ENCODE measurements at places on chromosomes 3 and 15.
A peak's percentile ranks its signal among the peaks of the same experiment; 100 is the strongest.

DNA sequence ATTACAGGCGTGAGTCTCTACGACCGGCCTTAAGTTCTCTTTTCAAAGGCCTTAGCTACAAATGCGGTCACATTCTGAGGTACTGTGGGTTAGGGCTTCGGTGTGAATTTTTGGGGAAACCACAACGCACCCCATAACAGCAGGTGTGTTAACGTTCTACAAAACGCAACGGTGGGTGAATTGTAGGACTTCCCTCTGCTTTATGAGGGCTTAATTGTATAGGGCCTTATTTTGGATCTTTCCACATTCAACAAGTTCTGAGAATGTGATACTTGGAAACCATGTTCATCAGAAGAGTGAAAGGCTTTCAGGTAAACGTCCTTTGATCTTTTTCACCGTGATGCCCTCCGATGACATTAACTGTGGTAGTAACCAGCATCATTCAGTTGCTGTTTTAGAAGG is 998.6 kb upstream of the CFAP20DC start:
- H3K27ac ChIP-seq = peak overlapping the region; percentile 85
- H3K4me3 ChIP-seq = peak overlapping the region; percentile 63
- H3K4me1 ChIP-seq = peaks cover 22% of the 10 kb centered on the region

GRCh38 chr15:83285979-83286553 is 1.6 kb upstream of the BNC1 start:
- no peak overlapping the region for H3K27ac ChIP-seq
- H3K27me3 ChIP-seq = peaks cover 62% of the 10 kb centered on the region
- no peaks in the 10 kb centered on the region for H3K36me3 ChIP-seq
- no peaks in the 10 kb centered on the region for H3K4me1 ChIP-seq
- DNase-seq = no peak

DNA sequence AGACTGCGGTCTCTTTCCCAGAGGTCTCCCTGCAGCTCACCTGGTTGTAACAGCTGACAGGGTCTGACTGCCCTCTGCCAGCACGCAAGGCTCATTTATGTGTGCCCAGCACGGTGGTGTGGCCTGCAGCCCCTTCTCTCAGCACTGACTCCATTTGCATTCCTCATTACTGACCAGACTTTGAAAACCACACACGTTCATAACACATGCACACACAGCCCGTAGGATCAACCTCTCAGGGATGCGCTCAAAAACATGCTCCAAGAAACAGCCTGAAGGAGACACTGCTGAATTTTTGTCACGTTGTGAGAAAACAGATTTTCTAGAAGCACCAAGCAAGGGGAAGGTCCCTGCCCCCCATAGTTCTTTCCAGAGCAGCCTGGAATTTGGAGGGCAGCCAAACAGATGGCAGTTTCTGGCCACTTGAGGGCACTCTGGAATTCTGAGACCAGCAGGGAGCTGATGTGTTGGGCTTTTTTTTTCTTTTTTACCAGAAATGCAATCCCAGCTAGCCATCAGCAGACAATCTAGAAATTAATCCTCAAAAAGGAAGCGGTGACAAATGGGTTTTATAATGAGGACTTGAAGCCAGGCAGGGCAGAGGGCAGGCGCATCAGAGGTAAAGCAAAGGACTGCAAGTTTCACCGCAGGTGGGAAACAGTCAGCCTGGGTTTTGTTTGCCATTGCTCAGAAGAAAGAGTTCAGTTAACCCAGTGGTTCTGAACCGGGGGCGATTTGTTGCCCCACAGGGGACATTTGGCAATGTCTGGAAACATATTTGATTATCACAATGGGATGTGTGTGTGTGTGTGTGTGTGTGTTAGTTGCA is 170.5 kb upstream of the PROK2 start:
- H3K4me3 ChIP-seq = no peak overlapping the region
- no peak overlapping the region for H3K27ac ChIP-seq
- no peaks in the 10 kb centered on the region for H3K36me3 ChIP-seq
- no peaks in the 10 kb centered on the region for H3K4me1 ChIP-seq

- no peak for DNase-seq
- H3K36me3 ChIP-seq = no peaks in the 10 kb centered on the region
- H3K4me3 ChIP-seq = no peak overlapping the region
- no peaks in the 10 kb centered on the region for H3K27me3 ChIP-seq
Observed at GRCh38 chr3:81406318-81406717, 355.1 kb downstream of the GBE1 start.

GRCh38 chr15:85745525-85746150 is 49.1 kb downstream of the KLHL25 start:
- H3K27me3 ChIP-seq = no peaks in the 10 kb centered on the region
- H3K36me3 ChIP-seq = peaks cover 84% of the 10 kb centered on the region
- no peak overlapping the region for H3K27ac ChIP-seq
- H3K4me1 ChIP-seq = peaks cover 8% of the 10 kb centered on the region

DNA sequence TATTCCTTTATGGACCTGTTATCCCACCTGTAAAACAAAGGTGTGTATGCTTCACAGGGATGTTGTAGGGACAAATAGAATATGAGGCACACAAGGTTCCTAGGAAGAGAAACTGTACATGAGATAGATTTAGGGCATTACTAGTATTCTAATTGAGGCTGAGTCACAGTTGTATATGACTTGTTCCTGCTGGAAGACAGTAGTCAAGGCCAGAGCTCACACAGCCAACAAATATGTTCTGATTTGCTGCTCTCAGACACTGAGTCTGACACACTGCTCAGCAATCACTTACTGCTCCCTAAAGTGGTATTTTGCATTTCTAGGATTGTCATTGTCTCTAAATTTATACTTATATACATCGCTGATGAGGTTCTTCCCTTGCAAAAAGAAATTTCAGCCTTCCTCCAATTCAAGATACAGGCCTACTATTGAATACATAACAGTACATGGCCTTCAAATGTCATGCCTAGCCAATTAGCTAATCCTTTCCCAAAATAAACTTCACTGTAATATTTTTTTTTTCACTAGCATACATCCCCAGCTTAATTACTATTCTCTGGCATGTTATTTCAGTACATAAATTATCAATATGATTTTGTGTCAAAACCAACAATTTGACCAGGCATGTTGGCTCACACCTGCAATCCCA is 69.8 kb downstream of the TIGIT start:
- H3K4me1 ChIP-seq = peaks cover 5% of the 10 kb centered on the region
- no peak overlapping the region for H3K27ac ChIP-seq
- no peak overlapping the region for H3K4me3 ChIP-seq
- H3K36me3 ChIP-seq = peaks cover 4% of the 10 kb centered on the region
- no peak for DNase-seq
- H3K27me3 ChIP-seq = no peaks in the 10 kb centered on the region

GRCh38 chr3:186171521-186171920 is 62.6 kb upstream of the ETV5 start:
- H3K27ac ChIP-seq = no peak overlapping the region
- H3K4me1 ChIP-seq = no peaks in the 10 kb centered on the region
- H3K4me3 ChIP-seq = no peak overlapping the region
- no peak for DNase-seq
- peaks cover 16% of the 10 kb centered on the region for H3K27me3 ChIP-seq

DNA sequence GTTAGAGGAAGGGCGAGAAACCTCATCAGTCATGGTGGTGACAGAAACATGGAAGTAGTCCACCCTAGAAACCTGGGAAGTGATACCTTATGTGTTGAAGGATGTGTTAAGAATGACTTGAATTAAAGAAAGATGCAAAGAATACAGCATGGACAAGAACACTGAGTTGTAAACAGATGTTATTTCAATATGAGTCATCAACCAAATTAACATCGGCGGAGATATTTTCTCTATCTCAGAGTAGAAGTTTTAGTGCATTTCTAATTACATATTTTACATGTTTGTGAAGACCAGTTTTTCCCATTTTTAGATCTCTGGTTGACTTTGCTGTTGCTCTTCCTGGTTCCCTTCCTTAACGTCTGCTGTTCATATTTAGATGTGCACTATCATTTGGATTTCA is 268.8 kb upstream of the TBL1XR1 start:
- no peaks in the 10 kb centered on the region for H3K36me3 ChIP-seq
- no peak for DNase-seq
- no peaks in the 10 kb centered on the region for H3K27me3 ChIP-seq

DNA sequence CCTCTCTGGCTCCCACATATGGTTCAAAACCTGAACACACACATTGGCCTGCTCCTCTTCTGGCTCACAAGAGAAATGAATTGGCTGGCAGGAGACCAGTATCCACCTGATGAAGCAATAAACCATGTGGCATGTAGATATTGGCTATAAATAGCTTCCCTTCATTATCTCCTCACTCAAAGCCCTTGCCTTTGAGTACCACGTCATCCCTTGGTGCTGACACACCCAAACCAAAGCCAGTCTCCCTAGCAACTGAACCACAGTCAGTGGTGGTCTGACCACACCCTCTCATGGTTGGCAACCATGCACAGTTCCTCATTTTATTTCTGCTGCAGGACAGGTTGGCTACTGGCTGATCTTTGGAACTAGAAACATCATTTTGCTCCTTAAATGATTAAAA is 98.8 kb downstream of the ZNF621 start:
- no peak overlapping the region for H3K4me3 ChIP-seq
- H3K27ac ChIP-seq = no peak overlapping the region
- DNase-seq = no peak

GRCh38 chr15:74783072-74783807 is 1.4 kb downstream of the CSK start:
- H3K4me1 ChIP-seq = peaks cover 84% of the 10 kb centered on the region
- peaks cover 45% of the 10 kb centered on the region for H3K36me3 ChIP-seq
- peak overlapping the region; percentile 79 for H3K4me3 ChIP-seq

GRCh38 chr15:63374686-63375520 is 6.7 kb downstream of the CA12 start:
- no peaks in the 10 kb centered on the region for H3K4me1 ChIP-seq
- peaks cover 41% of the 10 kb centered on the region for H3K27me3 ChIP-seq
- H3K36me3 ChIP-seq = no peaks in the 10 kb centered on the region
- H3K27ac ChIP-seq = no peak overlapping the region

GRCh38 chr3:169564883-169565282 is 98.6 kb downstream of the MECOM start:
- no peak overlapping the region for H3K4me3 ChIP-seq
- H3K36me3 ChIP-seq = no peaks in the 10 kb centered on the region
- H3K27me3 ChIP-seq = peaks cover 20% of the 10 kb centered on the region
- no peak for DNase-seq

DNA sequence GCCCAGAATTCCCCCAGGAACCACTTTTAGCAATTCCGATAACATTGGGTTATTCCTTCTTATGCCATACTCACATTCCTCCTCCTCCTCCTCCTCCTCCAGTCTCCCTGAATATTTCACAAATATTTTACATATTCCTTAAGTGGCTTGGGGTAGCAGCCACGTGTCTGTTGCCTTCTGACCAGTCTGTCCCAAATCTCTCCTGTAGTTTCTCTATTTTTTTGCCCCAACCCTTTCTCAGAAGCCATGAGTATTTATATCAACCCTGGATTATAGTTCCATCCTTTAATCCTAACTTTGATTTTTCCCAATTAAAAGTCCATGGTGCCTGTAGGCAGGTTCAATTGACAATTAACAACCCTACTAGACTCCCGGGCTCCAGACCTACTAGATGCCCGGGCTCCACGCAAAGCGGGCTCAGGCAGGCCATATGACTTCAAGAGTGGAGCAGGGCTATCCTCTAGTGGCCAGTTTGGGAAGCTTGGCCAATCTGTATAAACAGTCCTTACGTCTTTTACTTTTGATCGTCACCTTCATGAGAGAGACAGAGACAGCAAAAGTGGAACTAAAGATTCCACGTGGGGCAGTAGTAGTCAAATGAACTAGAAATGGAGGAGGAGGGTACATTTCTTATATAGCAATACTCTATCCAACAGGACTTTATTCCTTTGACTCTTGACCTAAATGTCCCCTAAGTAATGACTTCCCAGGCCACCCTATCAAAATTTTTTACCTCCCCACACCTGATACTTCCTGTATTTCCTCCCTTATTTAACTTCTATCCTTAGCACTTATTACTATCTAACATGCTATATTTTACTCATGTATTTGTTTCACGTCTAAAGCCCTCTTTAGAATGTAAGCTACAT is 69.7 kb downstream of the USF3 start:
- DNase-seq = no peak
- no peak overlapping the region for H3K4me3 ChIP-seq
- H3K27me3 ChIP-seq = no peaks in the 10 kb centered on the region
- H3K27ac ChIP-seq = peak overlapping the region; percentile 41
- no peaks in the 10 kb centered on the region for H3K4me1 ChIP-seq

- H3K4me1 ChIP-seq = peaks cover 11% of the 10 kb centered on the region
- H3K27ac ChIP-seq = no peak overlapping the region
- no peaks in the 10 kb centered on the region for H3K27me3 ChIP-seq
Observed at GRCh38 chr3:160012108-160012507, 23.5 kb downstream of the IL12A start.

DNA sequence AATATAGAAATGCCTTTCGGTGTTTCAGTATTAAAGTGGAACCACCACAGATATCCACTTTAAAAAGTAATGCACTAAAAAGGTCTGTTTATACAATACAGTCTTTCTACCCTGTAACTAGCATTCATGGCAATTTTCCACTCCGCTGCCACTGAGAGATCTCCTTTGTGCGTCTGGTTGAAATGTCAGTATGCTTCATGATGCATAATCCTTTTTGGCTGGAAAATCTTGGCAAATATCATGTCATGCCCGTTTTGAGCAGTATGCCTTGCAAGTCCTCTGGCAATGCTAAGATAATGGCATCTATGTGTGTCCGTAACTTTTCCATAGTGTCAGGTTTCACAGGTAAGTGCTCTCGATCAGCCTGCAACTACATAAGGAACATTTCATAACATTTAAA is 30.8 kb upstream of the ARF4 start:
- peaks cover 63% of the 10 kb centered on the region for H3K36me3 ChIP-seq
- H3K27me3 ChIP-seq = no peaks in the 10 kb centered on the region
- no peak for DNase-seq
- no peaks in the 10 kb centered on the region for H3K4me1 ChIP-seq
- H3K4me3 ChIP-seq = no peak overlapping the region

- no peak overlapping the region for H3K4me3 ChIP-seq
- peaks cover 20% of the 10 kb centered on the region for H3K36me3 ChIP-seq
- no peak overlapping the region for H3K27ac ChIP-seq
- H3K4me1 ChIP-seq = no peaks in the 10 kb centered on the region
- no peaks in the 10 kb centered on the region for H3K27me3 ChIP-seq
- DNase-seq = no peak
Observed at GRCh38 chr3:184145111-184145524, 10.0 kb downstream of the EIF2B5 start.

DNA sequence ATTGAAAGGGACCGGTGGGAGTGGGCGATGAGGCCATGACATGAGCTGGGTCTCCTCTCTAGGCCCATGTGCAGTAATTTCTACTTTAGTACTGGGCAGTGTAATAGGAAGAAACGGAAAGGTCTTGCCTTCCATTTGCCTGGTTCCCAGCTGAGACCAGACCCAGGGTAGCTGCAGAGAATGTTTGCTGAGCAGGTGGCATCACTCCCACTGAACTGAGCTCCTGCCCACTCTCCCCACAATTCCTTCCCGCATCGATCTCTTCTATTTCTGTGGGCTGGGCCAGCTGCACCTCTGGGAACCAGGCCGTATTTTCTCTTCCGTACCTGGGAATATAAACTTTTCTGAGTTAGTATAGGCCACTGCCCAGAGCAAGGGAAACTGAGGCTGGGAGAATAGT is 15.8 kb downstream of the ESYT3 start:
- no peak overlapping the region for H3K4me3 ChIP-seq
- no peak overlapping the region for H3K27ac ChIP-seq
- no peaks in the 10 kb centered on the region for H3K36me3 ChIP-seq
- no peaks in the 10 kb centered on the region for H3K4me1 ChIP-seq
- no peak for DNase-seq

- no peak overlapping the region for H3K4me3 ChIP-seq
- peaks cover 2% of the 10 kb centered on the region for H3K36me3 ChIP-seq
- no peak overlapping the region for H3K27ac ChIP-seq
- no peaks in the 10 kb centered on the region for H3K4me1 ChIP-seq
- no peaks in the 10 kb centered on the region for H3K27me3 ChIP-seq
Observed at GRCh38 chr3:189340680-189341460, 169.1 kb downstream of the TPRG1 start.

- DNase-seq = no peak
- H3K4me1 ChIP-seq = no peaks in the 10 kb centered on the region
- peak overlapping the region; percentile 81 for H3K4me3 ChIP-seq
- H3K36me3 ChIP-seq = peaks cover 3% of the 10 kb centered on the region
- peaks cover 23% of the 10 kb centered on the region for H3K27me3 ChIP-seq
Observed at GRCh38 chr15:55499151-55499550, 8.9 kb downstream of the DNAAF4 start.

Measured in central memory CD8-positive, alpha-beta T cell (primary cell).